ENCODE measurements at places on chromosomes 6 and 20.

DNA sequence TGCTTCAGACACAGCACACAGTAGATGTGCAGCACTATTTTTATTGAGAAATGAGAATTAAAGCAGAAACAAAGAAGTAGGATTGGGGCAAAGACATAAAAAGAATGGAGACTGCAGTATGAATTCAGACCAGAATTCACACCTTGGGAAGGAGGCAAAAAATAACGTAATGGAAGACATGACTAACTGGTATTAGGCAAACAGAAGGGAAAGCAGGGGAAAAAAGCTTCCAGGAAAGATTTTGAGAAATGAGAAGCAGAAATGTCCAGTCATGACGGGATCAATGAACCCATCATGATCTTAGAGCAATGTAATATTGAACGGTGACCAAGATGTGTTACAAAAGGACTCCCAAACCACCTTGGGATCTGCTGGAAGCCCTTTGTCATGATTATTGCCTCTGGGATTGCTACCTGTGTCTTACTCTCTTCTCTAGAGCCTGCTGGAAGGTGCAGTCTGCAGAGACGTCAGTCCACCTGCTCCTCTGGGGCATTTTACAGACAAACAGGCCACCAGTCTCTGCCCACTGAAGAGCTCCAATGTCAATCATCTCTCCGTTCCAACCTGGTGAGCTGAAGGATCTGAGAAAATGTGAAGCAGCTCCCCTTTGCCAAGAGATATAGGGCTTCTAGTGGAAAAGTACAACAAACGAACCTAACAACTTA, 8.7 kb downstream of the NUDT3 start:
- DNase-seq: no peak

- DNase-seq: no peak
These were observed 1.3 kb upstream of the PPP1R3G start for GRCh38 chr6:5083813-5084359.

GRCh38 chr6:2697291-2697690, 53.4 kb downstream of the MYLK4 start:
- no peak for DNase-seq

DNA sequence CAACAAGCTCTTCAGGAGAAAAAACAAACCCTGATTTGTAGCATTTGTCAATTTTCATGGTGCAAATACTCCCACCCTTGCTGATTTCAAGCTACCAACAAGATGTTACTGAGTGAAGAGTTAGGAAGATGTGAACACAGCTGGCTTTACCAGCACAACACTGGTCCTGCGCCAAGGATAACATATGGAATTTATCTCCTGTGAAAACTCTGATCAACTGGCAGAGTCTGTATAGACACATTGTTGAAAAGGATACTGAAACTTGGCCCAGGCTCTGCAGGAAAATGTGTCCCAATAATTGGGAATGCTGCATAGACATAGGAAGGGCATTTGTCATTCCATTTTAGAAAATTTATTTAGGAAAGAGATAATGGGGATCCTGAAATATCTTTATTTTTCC, 29.0 kb downstream of the OTOR start:
- no peak for DNase-seq

GRCh38 chr6:125906158-125906998, 50.2 kb upstream of the HINT3 start:
- peak; percentile 65 for DNase-seq

- DNase-seq: no peak
These were observed 54.4 kb downstream of the CCDC170 start for GRCh38 chr6:151548201-151548600.

DNA sequence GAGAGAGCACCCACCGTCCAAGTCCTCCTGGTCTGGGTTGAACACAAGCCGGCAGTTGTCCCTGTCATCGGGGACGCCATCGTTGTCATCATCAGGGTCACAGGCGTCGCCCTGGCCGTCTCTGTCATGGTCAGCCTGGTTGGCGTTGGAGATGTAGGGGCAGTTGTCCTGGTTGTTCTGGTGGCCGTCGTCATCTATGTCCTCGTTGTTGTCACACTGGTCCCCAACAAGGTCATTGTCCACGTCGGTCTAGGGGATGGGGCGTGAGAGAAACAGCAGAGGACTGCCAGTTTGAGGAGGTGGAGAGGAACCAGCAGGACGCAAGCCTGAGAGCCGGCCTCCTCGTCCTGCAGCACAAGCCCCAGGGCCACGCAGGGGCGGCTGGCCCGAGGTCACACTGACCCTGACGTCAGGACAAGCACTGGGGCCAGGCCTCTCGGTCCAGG, 28.5 kb downstream of the THBS2 start:
- DNase-seq: no peak

All from activated naive CD8-positive, alpha-beta T cell treated with anti-CD3 and anti-CD28 coated beads, Interleukin-2, amount 50 U/mL, for 24 hours (primary cell).